Stimulated activated CD4-positive, alpha-beta T cell treated with anti-CD3 and anti-CD28 coated beads, TNF-alpha, amount 100 ng/mL, for 1 hour (primary cell): ENCODE measurements at places on chromosomes 12 and 14.
A peak's percentile ranks its signal among the peaks of the same experiment; 100 is the strongest.

DNA sequence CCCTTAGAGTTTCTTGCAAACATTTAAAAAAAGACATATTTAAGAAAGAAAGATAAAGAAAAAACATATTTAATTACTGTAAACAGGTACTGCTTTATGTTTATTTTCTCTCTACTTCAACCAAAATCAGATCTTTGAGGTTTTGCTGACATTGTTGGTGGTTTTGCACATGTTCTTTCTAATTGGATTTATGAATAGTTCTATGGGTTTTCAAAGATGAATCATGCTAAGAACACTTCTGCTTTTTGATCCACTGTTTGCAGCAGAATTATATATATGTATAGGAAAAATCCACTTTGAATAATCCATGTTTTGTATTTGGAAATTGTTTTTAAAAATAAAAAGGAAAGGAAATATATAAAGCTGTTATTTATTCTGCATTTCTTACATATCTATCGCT, 78.4 kb downstream of the FRMD6 start:
- DNase-seq = no peak

- DNase-seq = no peak
Observed at GRCh38 chr12:119201789-119202543, 23.2 kb downstream of the HSPB8 start.

DNA sequence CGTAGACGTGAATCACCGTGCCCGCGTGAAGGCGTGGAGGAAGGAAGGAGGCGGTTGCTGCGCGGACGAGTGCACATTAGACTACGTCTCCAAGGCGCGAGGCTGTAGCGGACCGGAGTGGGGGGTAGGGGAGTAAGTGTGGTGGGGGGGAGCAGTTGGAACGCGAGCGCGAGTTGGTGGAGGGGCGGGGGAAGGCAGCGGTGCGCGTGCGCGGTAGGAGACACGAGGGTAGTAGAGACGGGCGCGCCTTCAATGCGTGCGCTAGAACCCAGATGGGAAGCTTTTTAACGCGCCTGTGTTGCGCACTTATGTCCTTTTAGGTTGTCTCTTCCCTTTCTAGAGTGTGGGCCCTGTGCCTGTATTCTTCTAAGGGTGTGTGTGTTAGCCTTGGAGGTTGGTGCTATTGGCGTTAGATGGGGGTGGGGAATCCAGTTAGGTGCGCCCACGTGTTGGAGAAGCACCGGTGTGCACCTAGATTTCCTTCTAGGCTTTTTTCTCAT, 604 bp downstream of the EIF4B start:
- DNase-seq = peak; percentile 29

DNA sequence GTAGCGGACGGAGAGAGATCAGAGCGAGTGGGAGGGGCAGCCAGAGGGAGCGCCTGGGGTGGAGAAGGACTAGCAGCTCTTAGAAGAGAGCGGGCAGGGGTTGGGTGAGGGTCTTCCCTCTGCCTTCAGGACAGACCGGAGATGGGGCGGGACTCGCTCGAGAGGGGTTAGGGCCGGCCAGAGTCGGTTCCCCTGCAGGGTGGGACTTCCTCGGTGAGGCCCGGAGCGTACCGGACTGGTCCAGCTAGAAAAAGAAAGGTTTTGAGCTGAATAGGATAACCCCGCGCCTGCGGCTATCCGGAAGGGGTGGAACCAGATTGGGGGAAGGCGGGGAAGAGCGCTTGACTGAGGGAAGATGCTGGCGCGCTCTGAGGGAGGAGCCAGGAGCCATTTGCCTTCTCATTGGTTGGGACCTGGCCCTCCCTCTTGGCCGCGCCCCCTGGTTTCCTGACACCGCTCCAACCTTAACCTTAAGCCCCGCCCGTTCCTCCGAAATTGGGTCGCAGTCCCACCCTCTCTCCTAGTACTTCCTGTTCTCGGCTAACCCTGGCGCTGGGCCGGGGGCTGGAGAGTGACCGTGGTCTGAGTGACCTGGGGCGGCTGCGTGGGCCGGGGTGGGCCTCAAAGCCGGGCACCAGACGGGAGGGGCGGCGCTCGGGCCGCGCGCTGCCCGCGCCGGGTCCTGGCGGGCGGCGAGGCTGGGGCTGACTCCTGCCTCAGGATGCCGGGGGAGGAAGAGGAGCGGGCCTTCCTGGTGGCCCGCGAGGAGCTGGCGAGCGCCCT, at the start of gene RNF31:
Gene RNF31 (plus strand): TSS at position 521 of the 783 bp plus-strand sequence. CDS start 201 bp downstream, at position 722.
- DNase-seq = peak; percentile 92

DNA sequence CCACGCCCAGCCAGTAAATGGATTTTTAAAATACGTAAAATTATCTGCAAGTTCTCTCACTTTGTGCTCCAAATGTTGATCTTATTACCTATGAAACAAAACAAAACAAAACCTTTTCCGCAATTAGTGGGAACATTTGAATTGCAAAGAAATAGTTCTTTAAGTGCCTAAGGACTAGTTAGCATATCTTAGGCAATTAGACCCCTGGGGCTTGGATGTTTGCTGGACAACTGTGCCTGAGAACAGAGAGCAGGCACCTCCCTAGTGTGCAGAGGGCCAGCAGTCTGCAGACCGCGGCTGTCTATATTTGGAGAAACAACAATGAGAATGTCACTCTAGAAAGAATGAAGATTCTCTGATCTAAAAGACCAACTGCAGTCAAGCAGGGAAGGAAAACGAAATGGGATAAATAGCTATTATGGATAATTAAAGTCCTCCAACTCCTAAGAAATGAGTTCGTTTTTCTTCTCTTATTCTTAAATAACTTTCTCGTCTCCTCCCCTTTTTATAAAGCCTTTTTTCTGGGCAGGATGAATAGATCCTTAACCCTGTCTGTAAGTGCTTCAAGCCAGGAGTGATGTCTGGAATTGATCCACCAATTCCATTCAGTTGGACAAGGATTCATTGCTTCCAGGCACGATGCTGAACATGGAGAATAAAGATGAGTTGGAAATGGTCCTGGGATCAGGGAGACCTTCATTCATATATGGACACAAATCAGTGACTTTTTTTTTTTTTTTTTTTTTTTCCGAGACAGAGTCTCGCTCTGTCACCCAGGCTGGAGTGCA, 16.2 kb downstream of the SLC17A8 start:
- no peak for DNase-seq

DNA sequence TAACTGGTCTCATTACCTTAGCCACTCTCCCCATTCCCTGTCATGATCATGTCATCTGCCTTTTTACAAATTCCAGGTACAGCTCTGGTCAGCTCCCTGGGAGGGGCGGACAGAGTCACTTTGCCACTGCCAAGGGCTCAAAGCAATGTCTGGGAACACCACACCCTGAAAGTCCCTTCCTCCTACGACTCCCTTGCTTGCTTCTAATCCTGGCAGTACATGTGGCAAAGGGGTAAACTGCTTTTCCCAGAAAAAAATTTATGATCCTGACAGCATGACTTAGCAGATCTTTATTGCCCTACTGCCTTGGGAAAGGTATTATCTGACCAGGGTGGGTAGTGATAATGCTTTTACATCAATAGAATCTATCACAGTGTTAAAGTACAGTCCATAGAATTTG, 376.0 kb upstream of the PDE3A start:
- DNase-seq = no peak

- no peak for DNase-seq
Observed at GRCh38 chr12:5586201-5586600, 154.3 kb downstream of the NTF3 start.

DNA sequence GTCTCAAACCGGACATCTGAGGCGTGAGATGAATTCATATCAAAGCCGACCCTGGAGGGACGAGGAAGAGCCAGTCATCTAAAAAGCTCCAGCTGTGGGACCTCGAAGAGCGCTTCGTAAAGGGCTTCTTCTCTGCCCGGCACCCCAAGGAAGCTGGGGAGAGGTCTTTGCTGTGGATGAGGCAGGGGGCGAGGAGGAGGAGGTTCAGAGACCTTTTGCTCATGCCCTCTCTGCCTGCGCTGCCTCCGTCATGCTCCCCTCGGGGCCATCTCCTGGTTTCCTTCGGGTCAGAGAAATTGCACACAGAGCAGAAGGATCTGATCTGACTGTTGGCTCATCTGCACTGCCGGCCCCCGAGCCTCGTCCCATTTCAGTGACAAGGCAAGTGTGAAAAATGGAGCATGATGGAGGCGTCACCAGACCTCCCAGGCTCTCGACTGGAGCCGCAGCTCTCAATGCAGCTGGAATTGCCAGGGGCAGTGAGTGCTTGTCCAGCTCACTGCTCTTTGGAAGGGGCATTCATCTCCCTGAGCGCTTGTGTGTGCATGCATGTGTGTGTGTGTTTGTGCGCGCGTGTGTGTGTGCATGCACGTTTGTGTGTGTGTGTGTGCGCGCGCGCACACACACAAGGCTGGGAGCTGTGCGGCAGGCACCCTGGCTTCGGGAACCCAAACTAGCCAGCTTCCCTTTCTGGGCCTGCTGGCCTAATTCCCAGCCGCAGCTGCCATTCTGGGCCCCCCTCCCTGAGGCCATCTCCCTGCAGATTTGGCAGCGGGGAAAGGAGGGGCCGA, 9.2 kb downstream of the CABP1 start:
- DNase-seq = no peak

DNA sequence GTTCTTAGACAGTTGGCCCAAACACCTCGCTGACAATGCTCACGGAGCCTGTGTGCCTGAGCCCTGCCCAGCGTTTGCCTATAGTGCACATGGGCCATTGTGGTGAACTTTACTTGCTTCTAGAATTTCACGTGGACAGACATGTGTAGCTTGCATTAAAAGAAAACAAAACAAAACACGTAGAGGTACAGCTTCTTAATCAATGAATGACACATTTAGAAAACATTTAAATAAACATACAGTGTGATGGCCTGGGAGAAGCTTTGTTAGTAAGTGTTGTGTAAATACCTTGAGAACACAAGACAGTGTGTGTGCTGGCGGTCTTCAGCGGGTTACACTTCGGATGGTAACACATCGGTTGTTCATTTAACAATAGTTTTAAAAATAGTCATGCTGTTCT, 38.1 kb downstream of the SMOC1 start:
- DNase-seq = no peak

DNA sequence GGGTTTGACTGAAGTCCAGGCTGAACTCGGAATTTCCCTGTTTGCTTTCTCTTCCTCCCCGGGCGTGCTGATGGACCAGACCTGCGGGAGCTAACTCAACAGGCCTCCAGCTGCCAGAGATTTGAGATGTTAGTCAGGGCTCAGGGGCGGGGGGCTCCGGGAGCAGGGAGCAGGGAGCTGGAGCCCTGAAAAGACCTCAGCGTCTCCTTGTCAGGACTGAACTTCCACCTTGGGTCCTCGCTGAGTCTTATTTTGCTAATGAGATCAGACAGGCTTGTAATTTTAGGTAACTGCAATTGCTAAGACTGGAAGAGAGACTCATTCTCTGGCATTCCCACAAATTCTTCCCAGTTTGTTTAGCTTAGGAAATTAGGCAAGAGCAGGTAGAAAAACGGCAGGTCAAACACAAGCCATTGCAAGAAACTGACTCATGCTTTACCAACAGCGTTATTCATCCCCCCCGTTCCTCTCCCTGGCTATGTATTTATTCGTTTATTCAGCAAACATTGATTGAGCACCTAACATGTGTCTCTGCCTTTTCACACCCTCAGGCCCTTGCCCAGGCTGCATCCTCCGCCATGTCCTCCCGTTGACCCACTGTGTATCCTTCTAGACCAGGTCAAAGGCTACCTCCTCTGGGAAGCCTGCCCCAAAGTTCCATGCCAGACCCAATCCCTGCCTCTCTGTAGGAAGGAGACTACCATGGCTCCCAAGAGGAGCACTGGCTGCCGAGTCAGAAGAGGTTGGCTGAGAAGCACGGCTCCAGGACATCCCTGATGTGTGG, 80.4 kb upstream of the DIO3 start:
- no peak for DNase-seq

DNA sequence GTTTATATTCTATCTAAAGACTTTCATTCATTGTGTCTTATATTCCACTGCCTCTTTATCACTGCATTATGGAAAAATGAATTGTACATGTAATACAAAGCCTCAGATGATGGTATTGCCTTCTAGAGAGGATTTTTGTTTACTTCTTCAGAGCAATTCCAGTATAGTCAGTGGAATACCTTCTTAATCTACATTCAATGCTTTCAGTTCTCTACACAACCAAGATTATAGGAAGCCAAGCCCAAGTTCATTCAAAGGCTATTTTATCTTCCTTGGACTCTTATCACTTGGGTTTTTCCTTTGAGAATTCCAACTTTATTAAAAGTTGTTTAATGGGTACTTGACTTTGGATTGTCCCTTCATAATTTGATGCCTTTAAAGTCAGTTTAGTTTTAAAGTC, 1971.0 kb upstream of the FLRT2 start:
- DNase-seq = no peak

DNA sequence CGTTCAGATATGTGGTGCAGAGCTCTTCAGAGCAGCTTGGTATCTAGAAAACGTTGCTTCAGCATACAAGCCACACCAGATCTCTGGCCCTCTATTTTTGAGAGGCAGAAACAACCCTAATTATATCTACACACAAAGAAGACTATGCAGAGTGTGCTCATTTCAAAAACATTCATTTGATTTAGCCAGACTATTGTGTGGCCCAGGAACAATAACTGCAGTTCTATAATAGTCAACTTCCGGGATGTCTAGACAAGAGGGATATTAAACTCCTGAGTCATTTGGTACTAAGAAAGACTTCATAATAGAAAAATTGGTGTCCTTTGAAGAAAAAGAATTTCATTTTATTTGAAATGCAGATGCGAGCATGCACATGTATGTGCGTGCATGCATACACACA, 153.8 kb downstream of the PELI2 start:
- DNase-seq = no peak

GRCh38 chr12:87116780-87117179, 860.6 kb upstream of the MGAT4C start:
- DNase-seq = no peak

DNA sequence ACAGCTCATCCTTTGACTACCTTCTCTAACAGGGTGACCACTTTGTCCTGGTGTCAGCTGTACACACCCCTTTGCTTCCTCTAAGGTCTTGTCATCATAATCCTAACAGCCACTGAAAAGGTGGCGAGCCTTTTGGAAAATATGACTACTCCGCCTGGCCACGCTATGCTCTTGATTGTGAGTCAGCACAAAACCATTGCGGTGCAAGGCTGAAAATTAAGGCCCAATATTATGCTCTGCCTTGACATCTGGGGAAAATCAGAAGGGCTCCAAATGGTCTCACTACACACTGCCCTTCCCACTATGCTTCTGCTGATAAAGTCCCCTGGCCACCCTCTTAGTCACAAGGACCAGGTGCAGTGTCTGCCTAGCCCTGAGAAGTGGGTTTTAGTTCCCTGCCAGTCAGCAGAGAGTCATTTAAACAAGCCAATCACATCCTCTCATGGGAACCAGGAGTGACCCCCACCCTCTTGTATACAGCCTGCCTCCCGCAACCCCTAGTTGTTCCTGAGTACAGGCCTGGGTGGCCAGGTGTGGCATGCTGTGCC, 34.3 kb downstream of the FGD6 start:
- no peak for DNase-seq

DNA sequence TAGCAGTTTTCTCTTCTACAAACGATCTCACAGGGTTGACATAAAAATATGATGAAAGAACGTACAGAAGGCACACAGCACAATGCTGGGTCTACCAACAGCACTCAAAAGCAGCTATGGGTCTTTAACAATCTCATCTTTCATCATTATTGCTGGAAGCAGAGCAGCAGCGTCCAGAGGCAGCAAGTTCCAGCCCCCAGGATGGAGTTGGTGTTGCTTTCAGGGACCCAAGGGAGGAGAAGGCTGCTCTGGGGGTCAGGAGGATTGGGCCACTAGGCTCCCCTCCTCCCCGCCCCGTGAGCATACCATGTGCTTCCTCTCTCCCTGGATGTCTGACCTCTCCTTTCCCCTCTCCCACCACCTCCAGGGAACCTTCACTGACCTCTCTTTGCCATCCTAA, 13.3 kb downstream of the KCTD10 start:
- no peak for DNase-seq
